ENCODE measurements at places on chromosomes 5 and 9.

DNA sequence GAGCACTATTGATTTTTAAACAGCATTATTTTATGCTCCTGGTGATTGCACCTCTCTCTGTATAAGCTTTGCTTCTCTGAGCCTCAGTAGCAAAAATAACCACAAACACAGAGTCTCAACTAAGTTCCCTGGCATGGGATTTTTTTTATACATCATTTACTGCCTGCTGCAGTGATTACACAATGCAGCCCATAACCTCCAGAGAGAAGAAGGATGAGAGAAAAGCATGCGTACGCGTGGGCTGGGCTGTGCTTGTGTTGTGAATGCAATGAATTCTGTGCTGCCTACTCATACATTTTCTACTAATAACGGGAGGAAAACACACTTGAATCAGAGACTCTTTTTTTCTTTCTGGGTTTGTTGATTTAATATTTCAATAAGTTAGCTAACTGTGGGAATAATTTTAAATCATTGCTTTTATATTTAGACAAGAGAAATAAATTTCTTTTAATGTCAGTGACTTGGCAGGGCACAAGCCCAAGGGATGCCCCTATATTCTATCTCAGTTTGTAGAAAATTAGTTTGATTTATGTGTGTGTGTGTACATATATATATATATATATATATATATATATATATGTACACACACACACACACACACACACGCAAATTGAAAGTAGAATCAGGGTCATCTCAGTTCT is 351.5 kb downstream of the MED10 start:
- DNase-seq: no peak

DNA sequence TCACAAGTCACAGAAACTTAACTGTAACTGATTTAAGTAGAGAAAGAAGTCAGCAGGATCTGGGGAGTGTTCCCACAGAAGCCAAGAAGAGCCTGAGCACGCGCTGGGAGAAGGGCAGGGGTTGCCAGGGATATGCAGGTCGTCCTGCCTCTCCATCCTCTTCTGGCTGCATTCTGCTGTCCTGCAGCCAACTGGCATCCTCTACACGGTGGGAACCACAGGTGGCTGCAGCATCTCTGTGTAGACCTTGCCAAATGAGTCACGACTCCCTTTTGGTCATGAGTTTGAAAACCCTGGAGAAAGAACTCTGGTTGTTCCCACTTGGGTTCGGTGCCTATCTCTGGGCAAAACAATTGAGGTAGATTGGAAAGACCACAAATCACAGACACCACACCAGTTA is 38.4 kb upstream of the PCA3 start:
- DNase-seq: no peak

GRCh38 chr5:59893429-59894227 is at the start of gene PDE4D:
Gene PDE4D (minus strand): TSS chr5:59893726.
- peak; percentile 1 for DNase-seq

- DNase-seq: no peak
Measured at GRCh38 chr5:132033122-132033521, 21.7 kb upstream of the ACSL6 start.

- no peak for DNase-seq
Measured at GRCh38 chr9:91282292-91282691, 79.4 kb downstream of the AUH start.

DNA sequence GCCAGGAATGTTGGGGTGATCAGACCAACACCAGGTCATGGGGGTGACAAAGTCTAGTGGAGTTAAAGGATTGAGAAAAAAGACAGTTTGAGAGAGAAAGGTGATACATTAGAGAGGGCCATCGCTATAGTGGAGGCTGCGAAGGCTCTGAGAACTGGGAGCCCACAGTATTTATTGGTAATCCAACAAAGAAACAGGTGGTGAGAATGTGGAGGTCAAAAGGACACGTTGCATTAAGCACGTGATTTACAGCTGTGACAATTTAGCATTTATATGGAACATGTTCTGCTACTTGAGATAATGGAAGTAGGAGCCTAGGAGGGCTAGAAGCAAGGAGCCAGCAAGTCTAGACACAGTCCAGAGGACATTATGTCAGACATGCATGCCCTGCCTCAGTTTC is 2086.5 kb upstream of the C9orf72 start:
- no peak for DNase-seq

- peak; percentile 50 for DNase-seq
Measured at GRCh38 chr5:91219091-91219802, 163.9 kb downstream of the ARRDC3 start.

DNA sequence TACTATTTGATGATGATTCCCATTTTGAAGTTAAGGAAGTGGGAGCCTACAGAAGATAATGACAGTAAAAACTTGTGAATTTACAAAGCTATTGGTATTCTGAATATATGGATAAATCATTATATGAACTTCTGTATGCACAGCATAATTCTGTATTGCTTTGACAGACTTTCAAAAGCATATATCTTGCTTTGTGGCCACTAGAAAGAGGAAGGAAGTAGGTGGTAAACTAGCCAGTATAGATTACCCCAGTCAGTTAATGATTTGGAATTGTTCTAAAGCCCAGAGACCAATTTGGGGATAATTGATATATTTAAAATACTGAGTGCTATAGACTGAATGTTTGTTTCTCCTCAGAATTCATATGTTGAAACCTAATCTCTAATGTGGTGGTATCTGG is 53.0 kb downstream of the NR2F1 start:
- no peak for DNase-seq

GRCh38 chr5:68834491-68834981 is 259.3 kb upstream of the SLC30A5 start:
- peak; percentile 12 for DNase-seq
